ENCODE measurements at places on chromosomes 13 and 19. TPM values are rescaled to one million over a fixed set of nuclear protein-coding genes. Genes with fewer than 3 reads are reported as not detected.

DNA sequence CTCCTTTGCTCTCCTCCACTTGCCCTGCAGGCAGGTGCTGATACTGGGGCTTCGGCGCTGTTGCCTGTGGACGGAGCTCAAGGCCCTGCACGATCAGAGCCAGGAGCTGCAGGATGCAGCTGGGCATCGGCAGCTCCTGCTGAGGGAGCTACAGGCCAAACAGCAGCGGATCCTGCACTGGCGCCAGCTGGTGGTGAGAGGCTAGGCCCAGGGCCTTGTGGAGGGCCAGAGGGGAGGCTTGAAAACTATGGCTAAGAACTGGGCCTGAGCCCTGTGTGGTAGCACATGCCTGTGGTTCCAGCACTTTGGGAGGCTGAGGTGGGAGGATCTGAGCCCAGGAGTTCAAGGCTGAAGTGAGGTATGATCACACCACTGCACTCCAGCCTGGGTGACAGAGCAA, 6.3 kb downstream of the HAUS5 start:
- H3K4me3 ChIP-seq, result no peak overlapping the region
- H3K36me3 ChIP-seq, result no peaks in the 10 kb centered on the region
- DNase-seq, result peak; percentile 50
- no peaks in the 10 kb centered on the region for H3K4me1 ChIP-seq

ADPRHL1 gene
- total RNA-seq, result 0.80 TPM

GRCh38 chr19:54172471-54173358, at the start of gene TMC4:
Gene TMC4, minus strand, starts transcription at chr19:54173160. Its CDS starts 43 bp downstream, at chr19:54173117.
- H3K4me3 ChIP-seq, result peak within 1 kb of the TSS; percentile 53
- no peaks in the 10 kb centered on the region for H3K27me3 ChIP-seq
- H3K27ac ChIP-seq, result peak within 1 kb of the TSS; percentile 73
- peaks cover 9% of the 10 kb centered on the region for H3K36me3 ChIP-seq
- H3K4me1 ChIP-seq, result peaks cover 2% of the 10 kb centered on the region

DNA sequence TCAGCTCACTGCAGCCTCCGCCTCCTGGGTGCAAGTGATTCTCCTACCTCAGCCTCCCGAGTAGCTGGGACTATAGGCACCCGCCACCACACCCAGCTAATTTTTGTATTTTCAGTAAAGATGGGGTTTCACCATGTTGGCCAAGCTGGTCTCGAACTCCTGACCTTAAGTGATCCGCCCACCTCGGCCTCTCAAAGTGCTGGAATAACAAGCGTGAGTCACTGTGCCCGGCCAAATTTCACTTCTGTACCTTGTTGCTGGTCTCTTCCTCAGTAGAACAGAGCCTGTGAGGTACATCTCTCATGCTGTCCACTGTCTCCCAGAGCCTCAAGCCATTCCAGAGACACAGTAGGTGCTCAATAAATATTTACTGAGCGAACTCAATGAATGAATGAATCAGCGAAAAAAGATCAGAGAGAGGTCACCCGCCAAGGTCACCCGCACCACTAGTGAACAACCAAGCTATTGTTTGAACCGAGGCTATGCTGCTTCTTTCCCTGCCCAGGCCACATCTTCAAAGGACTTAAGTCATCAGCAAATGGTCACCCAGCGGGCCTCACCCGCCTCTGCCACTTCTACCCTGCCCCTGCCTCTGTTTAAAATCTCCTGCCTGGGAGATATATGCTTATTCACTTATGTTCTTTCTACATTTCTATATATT, 9.3 kb downstream of the TMEM143 start:
- no peak overlapping the region for H3K27ac ChIP-seq
- DNase-seq, result no peak
- H3K4me3 ChIP-seq, result no peak overlapping the region

DNA sequence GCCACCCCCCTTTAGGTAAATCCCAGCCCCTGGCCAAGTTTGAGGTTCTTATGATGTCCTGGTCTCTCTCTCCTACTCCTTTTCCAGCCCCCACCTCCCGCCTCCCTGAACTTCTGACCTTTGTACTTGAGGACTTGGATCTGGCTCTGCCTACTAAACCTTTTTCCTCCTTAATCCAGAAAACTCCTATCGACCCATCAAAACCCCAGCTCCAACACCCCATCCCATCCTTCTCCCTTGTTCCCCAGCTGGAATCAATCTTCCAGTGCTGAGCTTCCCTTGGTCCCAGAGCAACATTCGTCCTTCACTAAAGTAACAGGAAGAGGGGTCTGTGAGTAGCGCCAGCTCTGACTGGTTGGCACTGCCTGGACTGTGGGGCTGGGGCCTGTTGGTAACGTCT, 17.3 kb upstream of the UQCR11 start:
- no peak overlapping the region for H3K4me3 ChIP-seq
- H3K27ac ChIP-seq, result no peak overlapping the region
- H3K27me3 ChIP-seq, result no peaks in the 10 kb centered on the region
- H3K4me1 ChIP-seq, result no peaks in the 10 kb centered on the region

- no peaks in the 10 kb centered on the region for H3K4me1 ChIP-seq
- H3K27ac ChIP-seq, result no peak overlapping the region
- DNase-seq, result no peak
- H3K36me3 ChIP-seq, result no peaks in the 10 kb centered on the region
- H3K4me3 ChIP-seq, result no peak overlapping the region
Measured at GRCh38 chr13:113005076-113005865, 36.3 kb downstream of the MCF2L start.

DNA sequence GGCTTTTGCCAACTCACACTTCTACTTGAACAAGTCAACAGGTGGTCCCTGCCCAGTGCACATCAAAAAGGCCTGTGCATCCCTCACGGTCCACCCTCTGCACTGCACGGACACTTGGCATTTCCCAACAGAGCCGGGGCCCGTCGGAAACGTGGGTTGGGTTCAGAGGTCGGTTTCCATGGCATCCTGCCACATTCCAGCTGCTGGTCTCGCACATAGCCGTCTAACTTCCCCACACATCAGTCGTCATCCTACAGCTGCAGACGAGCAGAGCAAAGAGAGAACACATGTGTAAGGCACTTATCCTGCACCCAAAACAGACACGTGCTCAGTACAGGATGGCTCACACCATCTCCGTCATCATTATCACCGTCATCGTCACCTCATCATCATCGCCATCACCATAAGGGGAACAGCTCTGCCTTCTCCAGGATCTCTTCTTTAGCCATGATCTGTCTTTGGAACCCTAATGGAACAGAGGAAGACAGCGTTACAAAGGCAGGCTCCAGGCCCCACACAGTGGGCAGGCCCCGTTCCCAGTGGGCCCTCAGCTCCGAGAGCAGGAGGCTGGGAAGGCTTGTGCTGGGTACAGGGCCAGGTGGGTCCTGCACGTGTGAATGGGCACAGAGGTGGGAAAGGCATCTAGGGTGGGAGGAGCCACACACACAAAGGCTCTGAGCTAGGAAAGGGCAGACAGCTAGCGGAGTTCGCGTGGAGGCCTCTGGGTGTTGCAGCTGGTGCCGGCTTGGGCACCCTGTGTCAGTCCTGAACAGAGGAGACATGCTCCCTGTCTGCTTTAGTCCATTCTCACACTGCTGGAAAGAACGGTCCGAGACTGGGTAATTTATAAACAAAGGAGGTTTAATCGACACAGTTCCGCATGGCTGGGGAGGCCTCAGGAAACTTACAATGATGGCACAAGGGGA, 170.8 kb upstream of the SOX1 start:
- no peak overlapping the region for H3K4me3 ChIP-seq
- DNase-seq, result no peak
- H3K27me3 ChIP-seq, result peaks cover 31% of the 10 kb centered on the region
- H3K36me3 ChIP-seq, result no peaks in the 10 kb centered on the region

PALM3 gene
- 40.2 TPM for total RNA-seq

- H3K36me3 ChIP-seq, result no peaks in the 10 kb centered on the region
- no peak overlapping the region for H3K27ac ChIP-seq
- DNase-seq, result no peak
- H3K4me1 ChIP-seq, result no peaks in the 10 kb centered on the region
Measured at GRCh38 chr13:111909501-111909900, 157.4 kb upstream of the SOX1 start.

GRCh38 chr13:35787937-35788336, 311.4 kb upstream of the MAB21L1 start:
- no peak overlapping the region for H3K27ac ChIP-seq
- DNase-seq, result peak; percentile 29
- H3K27me3 ChIP-seq, result no peaks in the 10 kb centered on the region
- H3K36me3 ChIP-seq, result no peaks in the 10 kb centered on the region
- H3K4me1 ChIP-seq, result no peaks in the 10 kb centered on the region

DNA sequence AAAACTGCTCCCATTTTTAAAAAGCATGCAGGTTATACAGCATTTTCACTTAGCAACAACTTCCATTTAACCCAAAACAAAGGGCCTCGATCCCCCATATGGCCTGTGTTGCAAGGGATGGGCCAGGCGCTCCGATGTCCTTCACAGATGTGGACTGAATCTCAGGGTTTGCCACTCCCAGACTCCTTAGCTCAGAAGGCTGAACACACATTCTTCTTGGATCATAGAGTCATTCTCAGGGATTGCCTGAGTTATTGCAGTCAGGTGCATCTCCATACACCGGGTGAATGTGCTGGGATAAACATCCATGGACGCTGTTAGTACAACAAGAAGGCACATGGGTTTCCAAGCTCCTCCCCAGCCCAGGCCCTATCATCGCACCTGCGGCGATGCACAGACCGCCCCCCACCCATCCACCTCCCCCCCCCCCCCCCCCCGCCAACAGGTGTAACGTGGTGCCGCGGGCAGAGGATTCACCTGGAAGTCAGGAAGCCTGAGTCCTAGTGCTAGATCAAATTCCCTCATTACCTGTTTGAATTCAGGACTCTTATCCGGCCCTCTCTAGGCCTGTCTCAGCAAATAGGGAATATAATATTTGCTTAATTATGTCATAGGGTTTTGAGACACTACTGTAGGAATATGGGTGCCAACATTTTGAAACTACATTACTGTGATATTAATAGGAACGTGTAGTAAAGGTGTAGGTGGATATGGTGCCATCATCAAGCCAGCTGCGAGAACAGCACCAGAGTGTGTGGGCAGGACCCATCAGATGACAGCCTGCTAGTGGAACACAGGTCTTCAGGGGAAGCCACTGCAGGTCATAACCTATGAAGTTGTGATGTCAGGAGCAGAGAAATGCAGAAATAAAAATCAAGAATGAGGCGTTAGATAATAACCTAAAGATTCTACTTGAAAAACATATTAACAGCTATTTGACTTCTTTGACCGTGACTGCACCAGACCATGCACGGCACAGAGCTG, 110.9 kb downstream of the SACS start:
- DNase-seq, result no peak
- no peak overlapping the region for H3K27ac ChIP-seq
- no peaks in the 10 kb centered on the region for H3K36me3 ChIP-seq
- H3K27me3 ChIP-seq, result no peaks in the 10 kb centered on the region

- DNase-seq, result no peak
- H3K4me1 ChIP-seq, result peaks cover 13% of the 10 kb centered on the region
- no peaks in the 10 kb centered on the region for H3K27me3 ChIP-seq
Measured at GRCh38 chr19:48994035-48994386, 324 bp downstream of the RUVBL2 start.
